ENCODE measurements at places on chromosomes 7 and 10.

DNA sequence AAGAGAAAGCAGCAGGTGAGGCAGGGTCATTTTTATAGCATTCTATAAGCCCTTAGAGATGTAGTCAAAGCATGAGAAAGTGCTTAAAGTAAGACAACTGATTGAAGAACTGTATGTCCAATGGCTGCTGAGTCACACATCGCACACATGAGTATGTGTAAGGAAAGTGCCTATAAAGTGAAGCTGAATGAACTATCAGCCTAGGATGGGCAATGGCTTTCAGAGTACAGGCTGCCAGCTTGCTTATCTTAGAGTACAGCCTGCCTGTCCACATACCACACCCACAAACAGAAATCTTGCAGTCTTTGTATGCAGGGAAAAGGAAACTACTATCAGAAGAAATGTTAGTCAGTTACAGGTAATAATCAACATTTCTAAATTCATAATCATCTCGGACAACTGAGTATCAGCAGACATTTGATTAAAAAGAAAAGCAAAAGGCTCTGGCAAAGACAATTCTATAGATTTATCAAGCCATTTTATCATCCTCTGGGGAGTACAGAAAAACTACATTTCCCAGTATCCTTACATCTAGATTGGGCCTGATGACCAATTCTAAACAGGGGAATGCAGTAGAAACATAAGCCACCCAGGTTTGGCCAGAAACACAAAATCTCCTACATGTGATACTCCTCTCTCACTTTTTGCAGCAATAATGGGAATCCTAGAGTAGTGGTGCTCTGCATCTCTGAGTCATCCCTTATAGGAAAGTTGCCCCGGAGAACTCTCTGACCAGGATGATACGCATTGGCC, 16.2 kb upstream of the EPHB6 start:
- no peak for DNase-seq

DNA sequence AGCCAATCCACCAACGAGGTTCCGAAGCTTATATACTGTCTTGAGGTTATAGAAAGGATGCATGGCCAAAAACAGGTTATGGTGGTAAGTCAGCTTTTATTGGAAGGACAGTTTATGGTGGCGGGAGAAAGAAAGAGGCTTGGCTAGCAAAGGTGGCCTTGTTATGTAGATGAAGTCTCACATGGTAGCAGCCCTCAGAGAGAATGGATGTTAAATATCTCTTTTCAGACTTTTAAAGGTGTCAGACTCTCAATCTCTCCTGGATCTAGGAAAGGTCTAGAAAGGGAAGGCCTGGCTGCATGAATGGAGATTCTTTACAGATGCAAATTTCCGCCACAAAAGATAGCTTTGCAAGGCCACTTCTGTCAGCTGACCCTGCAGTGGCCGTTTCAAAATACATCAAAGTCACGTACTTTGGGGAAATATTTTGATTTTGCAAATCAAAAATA, 333.8 kb downstream of the GALNT17 start:
- DNase-seq = no peak

DNA sequence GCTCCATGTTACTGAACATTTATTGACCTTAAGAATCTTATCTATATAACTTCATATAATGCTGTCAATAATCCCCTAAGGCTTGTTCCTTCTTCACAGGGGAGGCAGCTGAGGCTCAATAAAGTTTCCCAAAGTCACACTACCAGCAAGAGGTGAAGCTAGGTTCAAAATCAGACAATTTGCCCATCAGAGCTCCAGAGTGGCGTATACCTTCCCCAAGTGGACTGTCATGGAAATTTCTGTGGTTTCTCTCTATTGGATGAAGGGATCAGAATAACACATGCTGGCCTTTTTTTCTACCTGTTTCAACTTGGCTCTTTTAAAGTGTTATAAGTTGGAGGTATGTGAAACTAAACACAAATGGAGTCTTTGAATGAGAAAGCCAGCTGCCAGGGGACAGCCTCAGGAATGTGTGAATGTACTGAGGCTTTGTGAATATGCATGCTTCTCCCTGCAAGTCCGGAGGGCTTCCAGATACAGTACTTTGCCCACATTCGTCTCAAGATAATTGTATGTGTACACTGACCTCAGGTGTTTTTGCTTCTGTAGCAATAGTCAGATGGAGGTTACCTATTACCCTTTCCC, 656.3 kb upstream of the CELF2 start:
- DNase-seq = no peak

GRCh38 chr10:77109351-77109994, 528.1 kb downstream of the KCNMA1 start:
- DNase-seq = no peak

DNA sequence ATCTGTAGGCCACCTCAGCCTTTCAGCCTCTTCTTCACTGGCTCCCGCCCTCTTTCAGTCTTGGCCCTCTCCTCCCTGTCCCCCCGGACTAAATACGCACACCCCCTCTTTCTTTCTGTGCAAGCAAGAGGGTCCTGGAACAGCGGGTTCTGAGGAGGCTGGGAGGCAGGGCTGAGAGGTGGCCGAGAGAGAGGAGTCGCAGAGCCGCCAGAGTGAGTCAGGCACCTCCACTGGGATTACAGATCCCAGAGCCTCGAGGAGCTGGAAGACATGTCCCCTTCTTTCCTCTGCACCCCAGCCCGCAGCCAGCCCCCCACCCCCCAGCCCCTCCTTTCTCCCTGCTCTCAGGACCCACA, 182 bp downstream of the CCDC136 start:
- DNase-seq = no peak

GRCh38 chr7:131829947-131830558, 273.6 kb upstream of the PODXL start:
- peak; percentile 42 for DNase-seq

GRCh38 chr10:128147669-128148068, 21.4 kb upstream of the MKI67 start:
- no peak for DNase-seq

DNA sequence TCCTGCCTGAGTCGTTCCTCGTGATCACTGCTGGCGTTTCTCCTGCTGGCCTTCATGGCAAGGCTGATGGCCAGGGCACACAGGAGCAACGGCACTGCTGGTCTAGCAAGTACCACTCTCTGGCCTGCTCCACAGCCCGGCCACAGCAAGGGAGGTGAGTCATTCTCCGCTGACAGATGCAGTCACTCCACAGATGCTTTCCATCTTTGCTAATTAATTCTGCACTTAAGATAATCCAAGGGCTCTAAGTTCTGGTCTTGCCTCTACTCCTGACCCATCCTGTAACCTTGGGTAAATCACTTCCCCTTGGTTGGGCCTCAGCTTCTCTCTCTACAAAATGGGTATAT, 244.4 kb downstream of the RPS24 start:
- peak; percentile 47 for DNase-seq

DNA sequence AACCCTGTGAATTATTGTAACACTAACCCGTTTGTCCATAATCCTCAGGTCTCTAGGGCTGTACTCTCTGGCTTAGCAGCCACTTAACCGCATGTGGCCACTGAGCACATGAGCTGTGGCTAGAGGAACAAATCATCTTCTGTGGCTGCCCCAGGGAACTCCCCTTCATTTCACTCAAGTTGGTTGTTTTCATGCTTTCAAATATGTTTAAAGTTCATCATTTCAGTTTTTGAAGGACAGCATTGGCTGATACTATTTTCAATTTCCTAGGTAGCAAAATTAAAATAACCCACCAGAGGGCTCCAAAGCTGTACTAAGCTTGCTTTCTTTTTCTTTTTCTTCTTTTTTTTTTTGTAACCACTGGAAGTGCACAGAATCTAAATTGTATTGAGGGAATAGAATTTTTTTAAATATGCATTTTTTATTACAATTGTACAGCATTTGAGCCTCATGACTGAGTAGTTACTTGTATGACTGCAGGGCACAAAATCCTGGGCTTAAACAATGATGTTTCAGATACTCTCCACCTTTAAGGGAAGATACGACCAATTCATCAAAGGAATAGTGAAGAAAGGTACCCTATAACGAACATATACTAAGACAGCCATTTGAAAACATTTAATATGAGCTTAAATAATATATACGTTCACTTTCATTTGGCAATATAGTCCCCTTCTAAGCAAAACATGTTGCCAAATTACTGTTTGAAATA, 38.6 kb downstream of the MRC1 start:
- DNase-seq = no peak

DNA sequence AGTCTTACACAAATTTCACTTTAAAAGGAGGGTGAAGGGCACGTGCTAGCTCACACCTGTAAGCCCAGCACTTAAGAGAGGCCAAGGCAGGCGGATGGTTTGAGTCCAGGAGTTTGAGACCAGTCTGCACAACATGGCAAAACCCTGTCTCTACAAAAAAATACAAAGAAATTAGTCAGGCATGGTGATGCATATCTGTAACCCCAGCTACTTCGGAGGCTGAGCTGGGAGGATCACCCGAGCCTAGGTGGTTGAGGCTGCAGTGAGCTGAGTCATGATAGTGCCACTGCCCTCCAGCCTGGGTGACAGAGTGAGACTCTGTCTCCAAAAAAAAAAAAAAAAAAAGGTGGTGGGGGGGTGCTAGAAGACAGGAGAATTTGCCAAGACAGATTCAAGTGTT, 237.3 kb upstream of the KLF14 start:
- DNase-seq = no peak

DNA sequence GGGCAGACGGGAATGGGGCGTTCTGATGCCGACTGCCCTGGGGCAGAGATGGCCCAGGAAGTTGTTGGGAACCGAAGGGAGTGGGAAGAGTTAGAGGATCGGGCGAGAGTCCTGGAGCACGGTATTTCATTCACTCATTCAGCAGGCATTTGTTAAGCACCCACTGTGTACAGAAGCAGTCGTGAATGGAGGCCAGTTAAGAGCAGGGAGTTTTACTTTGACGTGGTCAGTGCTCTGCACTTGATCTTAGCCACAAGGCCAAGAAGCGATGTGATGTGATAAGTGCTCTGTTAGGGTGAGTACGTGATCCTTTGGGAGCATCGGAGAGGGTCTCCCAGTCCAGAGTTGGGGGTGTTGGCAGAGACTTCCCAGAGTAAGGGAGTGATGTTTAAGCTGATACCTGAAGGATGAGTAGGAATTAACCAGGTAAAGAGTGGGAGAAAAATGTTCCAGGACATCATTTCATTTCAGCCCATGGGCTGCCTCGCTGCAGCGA, 890 bp downstream of the ZFYVE27 start:
- DNase-seq = no peak

DNA sequence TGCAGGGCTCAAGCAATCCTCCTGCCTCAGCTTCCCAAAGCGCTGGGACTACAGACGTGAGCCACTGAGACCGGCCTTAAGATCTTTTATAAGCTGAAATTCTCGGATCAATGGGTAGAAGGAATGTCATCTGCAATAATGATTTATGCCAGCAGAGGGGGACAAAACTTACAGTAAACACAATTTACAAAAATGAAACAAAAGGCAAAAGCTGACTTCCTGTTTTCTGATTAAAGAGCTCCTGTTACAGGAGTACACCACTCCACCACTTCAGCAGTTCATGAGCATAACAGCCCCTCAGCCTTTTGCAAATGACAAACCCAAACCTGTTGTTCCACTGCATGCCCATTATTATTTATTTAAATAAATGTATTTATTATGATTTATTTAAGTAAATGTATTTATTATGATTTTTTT, 88.5 kb upstream of the ATP6V0A4 start:
- peak; percentile 28 for DNase-seq

GRCh38 chr7:107890493-107890961, 456 bp upstream of the DLD start:
- no peak for DNase-seq

GRCh38 chr10:113063043-113063967, 113.3 kb downstream of the TCF7L2 start:
- no peak for DNase-seq

GRCh38 chr7:131370523-131370968, 42.9 kb downstream of the MKLN1 start:
- no peak for DNase-seq

DNA sequence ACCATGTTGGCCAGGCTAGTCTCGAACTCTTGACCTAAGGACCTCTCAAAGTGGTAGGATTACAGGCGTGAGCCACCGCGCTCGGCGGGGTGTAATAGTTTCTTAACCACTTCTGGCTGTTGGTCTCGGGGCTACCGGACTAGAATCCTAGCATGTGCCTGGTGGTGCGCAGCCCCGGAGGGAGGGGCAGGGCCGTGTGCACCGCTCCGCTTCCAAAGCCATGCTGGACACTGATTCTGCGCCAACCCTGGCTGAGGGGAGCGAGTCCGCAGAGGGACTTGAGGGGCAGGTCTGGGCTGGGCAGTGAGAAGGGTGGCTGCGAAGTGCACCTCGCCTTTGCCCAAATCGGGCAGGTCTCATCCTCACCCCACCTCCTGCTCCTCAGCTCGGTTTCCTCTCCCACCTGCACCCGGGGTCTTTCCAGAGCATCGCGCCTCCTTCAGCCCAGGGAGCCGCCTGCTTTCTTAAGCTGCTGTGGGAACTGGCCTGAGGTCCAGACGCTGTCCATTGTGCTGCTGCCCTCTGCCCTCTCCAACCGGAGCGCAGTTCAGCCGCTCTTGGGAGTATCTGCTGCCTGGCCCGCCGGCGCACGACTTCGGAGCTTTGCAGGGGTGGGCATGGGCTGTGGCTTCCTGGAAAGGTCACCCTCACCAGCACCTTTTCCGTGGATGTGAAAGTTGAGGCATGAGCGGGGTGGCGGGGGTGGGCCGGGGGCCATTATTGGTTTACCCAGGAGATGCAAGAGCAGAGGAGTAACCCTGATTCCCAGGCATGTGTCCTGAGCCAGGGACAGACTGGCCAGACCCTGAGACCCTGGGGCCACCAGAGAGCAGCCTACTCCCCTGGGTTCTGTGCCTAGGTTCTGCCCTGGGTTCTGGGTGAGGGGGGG, 422.6 kb upstream of the NUPR2 start:
- DNase-seq = no peak

- no peak for DNase-seq
Measured at GRCh38 chr7:47351233-47352154, 230.4 kb downstream of the TNS3 start.

GRCh38 chr10:124353896-124354295, 64.8 kb downstream of the OAT start:
- DNase-seq = no peak

- DNase-seq = no peak
Measured at GRCh38 chr7:112211348-112211907, 4.9 kb downstream of the ZNF277 start.

DNA sequence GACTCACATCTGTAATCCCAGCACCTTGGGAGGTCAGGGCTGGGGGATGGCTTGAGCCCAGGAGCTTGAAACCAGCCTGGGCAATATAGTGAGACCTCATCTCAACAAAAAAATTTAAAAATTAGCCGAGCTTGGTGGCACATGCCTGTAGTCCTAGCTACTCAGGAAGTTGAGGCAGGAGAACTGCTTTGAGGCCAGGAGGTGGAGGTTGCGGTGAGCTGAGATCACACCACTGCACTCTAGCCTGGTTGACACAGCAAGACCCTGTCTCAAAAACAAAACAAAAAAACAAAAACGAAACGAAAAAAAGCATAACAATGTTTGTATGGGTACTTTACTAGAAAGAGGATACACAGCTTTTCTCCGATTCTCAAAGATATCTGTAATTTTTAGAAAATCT, 31.8 kb downstream of the WNT16 start:
- no peak for DNase-seq

GRCh38 chr7:27172823-27173510, 1.2 kb downstream of the HOXA10 start:
- DNase-seq = no peak

Data from testis (tissue), 5 donors.